Stimulated activated CD8-positive, alpha-beta memory T cell treated with anti-CD3 and anti-CD28 coated beads, Interleukin-2, amount 100 ng/mL, for 48 hours (primary cell): ENCODE measurements at places on chromosomes 2 and 18.
A peak's percentile ranks its signal among the peaks of the same experiment; 100 is the strongest.

GRCh38 chr2:85369500-85369899 is 14.9 kb downstream of the ELMOD3 start:
- no peak for DNase-seq

- no peak for DNase-seq
Measured at GRCh38 chr2:52658598-52658997, 1109.0 kb upstream of the CHAC2 start.

DNA sequence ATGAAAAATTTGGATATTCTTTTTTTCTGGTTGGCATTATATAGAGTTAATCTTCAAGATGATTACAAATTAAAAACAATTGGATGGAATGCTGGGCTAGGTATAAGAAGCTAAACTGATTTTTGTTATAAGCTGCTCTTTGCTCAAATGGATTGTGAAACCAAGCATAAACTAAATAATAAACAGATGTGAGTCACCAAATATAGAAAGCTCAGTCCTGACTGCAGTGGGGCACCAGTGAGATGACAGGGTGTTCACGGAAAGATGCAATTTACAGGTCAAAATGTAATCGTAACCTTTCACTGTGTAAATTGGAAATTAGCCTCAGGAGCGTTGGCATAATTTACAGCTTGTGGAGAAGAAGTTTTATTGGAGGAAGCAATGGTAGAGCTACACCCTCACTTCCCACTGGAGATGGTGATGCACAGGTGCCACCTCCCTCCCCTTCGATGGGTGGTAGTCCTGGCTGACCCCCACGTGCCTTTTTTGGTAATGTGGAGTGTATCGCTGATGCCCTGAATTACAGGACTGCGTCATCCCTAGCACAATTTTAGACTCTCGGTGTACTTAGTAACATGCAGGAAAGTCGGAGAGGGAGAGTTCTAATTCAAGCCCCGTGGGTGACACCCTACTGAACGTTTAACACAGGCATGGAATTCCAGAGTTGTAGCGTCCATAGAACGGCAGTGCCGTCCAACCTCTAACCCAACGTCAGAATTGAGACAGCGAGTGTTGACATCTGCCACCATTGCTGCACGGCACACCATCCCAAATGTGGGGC is 73.9 kb upstream of the NFATC1 start:
- DNase-seq, result no peak

DNA sequence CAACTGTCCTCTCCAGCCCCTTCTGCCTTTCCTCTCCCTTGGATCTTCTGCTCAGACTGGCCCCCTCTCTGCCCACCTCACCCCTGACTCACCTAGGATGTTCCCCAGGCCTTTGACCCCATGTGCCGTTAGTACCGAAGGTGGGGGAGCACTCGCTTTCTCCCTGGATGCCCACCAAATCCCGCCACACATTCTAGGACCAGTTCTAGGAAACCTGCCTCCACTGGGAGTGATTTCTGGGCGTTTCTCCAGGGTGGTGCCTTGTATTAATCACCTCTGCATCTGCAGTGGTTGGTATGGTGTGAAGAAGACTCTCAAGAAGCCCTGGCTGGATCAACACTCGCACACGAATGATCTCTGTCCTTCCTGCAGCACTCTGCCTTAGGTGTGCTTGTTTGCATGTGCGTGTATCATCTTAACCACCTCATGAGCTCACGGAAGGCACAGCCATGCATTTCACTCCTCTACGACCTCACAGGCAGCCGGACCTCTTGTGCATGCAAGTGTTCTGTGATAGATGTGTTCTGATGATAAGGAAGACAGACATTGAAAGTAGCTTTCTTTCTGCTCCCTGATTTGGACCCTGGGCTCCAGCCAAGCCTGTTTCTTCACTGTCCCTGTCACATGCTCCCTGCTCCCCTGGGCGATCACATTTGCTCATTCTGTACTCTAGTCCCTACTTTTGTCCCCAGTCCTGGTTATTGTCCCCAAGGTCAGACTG is 69.4 kb downstream of the LIPG start:
- no peak for DNase-seq

DNA sequence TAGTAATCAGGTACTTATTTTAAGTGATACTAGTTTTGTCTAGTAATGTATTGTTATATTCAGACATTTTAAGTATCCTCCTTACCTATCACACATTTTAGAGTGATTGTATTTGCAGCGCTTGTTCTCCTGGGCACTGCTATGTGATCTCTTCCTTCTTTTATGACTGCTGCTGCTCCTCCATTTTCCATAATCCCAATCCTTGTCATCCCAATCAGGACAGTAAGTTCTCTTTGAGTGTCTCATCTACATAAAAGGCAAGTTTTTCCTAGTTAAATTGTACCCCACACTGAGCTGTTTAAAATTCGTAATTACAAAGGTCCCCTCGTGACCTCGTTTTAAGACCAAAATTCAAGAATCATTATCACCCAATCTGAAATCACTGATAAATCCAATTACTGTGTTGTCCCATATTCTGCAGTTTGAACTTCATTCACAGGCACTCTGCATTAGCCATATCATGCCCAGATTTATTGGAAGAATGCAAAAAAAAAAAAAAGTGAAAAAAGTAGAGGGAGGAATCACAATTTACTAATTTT is 2.8 kb downstream of the CLK1 start:
- no peak for DNase-seq

GRCh38 chr2:59182249-59182648 is 941.1 kb upstream of the FANCL start:
- DNase-seq, result no peak

DNA sequence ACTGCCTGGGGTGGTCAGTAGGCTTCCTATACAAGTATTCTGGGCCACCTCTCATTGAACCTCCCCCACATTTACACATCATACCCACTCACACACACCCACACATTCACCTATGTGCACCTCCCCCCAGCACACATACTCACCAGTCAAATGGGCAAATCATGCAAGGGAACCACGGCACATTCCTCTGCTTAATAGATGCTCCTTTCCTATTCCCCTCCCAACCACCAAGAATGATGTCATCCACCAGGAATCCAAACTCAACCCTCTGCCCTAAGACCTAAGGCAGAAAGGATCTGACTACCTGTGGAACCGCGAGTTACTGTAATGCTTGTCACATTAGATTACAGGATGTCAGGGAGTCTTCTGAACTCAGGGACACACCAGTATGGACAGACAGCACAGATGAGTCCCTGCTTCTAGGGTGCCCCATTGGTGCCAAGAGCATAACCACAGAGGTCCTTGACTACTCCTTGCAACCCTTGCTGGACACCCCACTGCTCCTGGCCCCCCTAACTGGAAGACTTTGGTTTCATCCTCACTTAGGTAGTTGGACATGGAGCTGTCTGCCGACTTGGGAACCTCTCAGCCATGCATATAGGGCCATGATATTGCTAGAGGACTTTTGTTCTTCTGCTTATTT is 21.5 kb upstream of the CAB39 start:
- DNase-seq, result no peak

- peak; percentile 18 for DNase-seq
Measured at GRCh38 chr2:157751462-157752058, 122.9 kb upstream of the ACVR1C start.

GRCh38 chr2:143121957-143122356 is 7.3 kb upstream of the ARHGAP15 start:
- no peak for DNase-seq

- no peak for DNase-seq
Measured at GRCh38 chr2:108029912-108030311, 43.6 kb downstream of the SLC5A7 start.

GRCh38 chr18:55073834-55074233 is 114.6 kb upstream of the CCDC68 start:
- DNase-seq, result no peak

- DNase-seq, result no peak
Measured at GRCh38 chr2:74366036-74366435, 14.1 kb downstream of the DCTN1 start.

DNA sequence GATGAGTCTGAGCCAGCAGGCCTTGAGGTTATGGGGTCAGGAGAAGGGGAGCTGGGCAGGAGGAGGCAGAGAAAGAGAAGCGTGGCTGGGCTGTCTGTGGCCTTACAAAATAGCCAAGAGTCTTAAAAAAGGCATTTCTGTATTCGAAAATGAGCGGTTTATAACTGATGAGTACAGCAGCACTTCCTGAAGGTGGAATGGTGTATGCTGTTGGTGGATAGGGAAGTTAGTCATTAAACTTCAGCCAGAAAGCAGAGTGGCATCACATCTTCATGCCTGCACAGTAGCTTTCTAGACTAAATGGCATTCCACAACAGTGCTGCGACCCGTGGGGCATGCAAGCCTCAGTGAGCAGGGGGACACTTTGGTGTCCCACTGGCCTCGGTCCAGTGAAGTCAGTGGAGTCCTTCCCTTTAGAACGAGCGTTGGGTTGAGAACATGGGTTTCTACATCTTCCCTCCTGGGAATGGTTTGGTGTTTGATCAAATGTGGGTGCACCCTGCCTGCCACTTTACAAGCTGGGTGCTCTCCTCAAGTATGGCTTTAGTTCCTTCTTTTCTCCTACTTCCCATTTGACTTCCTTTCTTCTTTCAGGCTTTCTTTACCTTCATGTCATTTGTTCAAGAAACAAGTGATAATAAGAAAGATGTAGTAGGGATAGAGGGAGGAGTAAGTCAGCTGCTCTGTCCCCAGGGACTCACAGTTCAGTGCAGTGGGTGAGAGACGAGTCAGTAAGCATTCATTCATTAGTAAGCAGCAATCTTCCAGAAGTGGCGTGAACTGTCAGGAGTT is 96.3 kb downstream of the ARMC9 start:
- DNase-seq, result no peak

DNA sequence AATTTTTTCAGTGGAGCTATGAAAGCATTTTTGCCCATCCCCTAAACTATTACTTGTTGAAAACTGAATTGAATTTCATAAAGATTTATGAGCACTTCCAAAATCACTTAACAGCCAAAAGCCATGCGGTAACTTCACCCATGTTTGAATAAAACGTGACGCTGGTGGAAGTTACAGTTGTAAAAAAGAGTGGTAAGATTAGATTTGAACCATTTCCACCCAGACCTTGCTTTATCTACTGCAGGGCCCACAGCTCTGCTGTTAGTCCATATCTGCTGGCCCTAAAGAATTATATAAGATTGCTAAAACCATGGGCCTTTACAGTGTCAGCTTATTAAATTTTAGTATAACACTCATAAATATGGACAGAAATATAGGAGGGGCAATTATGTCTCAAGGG is 15.5 kb upstream of the ITGA4 start:
- DNase-seq, result no peak

GRCh38 chr2:132621131-132621875 is 48.7 kb downstream of the LYPD1 start:
- DNase-seq, result no peak

DNA sequence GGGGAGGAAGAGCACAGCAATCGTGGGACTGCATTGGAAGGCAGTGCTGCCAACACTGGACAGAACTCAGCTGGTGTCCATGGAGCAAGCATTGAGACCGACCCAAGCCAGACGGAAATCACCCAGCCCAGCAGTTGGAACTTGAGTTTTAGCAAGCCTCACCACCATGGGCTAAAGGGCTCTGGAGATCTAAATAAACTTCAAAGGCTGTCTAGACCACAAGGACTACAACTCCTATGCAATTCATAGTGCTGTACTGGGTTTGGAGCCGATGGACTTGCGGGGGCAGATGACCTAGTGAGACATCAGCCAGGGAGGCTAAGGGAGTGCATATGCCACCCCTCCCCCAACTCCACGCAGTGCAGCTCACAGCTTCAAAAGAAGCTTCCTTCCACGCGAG is 243.6 kb upstream of the SLC39A10 start:
- DNase-seq, result no peak

DNA sequence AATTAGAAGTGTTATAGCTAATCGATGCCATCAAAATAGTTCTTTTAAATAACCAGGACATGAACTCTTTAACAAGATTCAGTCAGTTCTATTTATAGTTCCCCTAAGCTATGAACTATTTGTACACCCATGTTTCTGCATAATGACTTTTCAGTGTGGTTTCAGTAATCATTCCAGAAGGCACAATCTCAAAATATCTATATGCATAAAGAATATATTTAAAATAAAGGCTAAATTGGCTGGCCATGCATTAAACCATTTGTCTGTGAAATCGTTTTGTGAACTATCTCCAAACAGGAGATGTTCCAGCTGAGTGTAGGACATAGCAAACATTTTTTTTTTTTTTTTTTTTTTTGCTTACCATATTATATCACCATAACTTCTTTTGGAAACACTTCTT is 719.3 kb downstream of the PLCL1 start:
- DNase-seq, result no peak

DNA sequence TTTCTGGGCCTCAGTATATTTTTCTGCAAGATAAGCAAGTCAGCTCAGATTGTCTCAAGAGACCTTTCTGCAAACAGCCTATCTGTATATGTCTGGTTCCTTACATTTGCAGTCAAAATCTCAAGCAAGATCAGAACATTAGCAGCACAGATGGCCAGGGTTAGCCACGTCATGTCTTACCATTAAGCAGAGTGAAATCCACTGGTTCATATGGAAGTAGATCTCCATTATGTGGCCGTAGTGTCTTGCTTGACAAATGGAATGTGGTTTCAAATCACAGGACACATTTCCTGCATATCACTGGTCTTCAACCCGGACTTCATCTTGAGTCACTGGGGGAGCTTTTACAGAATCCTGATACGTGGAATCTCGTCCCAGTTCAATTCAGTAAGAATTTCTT is 500.2 kb downstream of the FBXO15 start:
- DNase-seq, result no peak

- DNase-seq, result no peak
Measured at GRCh38 chr2:16104315-16104948, 164.1 kb downstream of the MYCN start.

DNA sequence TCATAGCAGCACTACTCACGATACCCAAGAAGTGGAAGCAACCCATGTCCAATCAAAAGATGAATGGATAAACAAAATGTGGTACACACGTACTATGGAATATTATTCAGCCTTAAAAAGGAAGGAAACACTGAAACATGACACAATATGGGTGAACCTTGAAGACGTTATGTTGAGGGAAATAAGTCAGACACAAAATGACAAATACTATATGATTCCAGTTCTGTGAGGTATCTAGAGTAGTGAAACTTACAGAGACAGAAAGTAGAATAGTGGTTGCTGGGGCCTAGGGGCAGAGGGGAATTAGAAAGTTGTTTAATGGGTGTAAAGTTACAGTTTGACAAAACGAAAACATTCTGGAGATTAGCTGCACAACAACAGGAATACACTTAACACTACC is 24.7 kb downstream of the TLK1 start:
- DNase-seq, result no peak

DNA sequence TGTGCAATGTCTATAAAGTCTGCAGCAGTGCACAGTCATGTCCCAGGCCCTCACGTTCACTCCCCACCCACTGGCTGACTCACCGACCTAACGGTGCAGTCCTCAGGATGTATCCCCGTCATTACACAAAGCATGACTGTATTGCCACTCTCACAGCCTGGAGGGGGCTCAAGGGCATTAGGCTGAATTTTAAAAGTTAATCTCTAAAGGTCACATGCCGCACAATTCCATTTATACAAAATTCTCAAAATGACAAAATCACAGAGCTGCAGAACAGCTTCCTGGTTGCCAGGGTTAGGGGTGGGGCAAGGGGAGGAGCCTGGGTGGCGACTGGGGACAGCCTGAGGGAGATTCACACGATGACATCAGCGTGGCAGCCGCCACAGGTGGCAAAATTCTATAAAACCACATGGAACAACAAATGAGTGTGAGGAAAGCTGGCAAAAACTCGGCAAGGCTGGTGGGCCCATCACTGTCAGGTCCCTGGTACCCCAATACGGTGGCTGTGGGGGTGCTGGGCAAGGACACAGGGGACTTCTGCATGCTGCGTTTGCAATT is 97.6 kb downstream of the NDUFA10 start:
- peak; percentile 45 for DNase-seq

GRCh38 chr2:216756435-216756834 is 61.1 kb upstream of the IGFBP5 start:
- no peak for DNase-seq

- DNase-seq, result no peak
Measured at GRCh38 chr2:24834733-24835395, 41.6 kb downstream of the CENPO start.
